ENCODE measurements at places on chromosomes 12 and 14.

DNA sequence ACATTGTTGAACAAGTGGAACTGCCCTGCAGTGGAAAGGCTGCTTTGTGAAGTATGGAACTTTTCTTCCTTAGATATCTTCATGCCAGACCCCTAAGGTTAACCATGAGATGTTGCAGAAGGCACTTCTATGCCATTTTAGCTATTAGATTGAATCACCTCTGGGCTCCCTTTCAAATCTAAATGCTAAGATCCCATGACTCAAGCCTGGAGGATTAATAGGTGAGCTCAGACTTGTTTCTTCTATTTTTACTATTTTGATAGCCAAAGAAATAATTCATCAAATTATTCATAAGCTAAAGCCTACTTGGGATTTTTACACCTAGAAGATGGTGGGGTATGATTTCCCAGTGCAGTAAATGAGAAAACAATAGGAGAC lies 64.3 kb downstream of the DAD1 start:
- no peak for DNase-seq

- no peak for DNase-seq
These were observed 160.1 kb downstream of the KIF26A start for GRCh38 chr14:104298458-104298857.

DNA sequence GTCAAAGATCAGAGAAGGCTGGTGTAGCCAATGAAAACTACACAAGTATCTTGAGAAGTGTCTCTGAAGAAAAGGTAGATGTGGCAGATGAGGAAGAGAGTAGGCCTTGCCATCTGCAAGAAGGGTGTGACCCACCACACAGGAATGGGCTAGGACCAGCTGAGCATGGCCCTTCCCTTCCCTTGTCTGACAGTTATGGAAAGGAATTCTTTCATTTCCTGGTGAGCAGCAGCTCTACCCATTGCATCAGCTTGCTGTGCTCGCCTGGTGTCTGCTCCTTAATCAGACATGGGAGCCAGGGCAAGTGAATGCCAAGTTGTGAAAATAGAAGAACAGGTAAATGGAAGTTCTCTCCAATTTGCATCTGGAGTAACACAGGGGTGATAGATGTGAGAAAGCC lies 145.2 kb upstream of the KRR1 start:
- peak; percentile 91 for DNase-seq

DNA sequence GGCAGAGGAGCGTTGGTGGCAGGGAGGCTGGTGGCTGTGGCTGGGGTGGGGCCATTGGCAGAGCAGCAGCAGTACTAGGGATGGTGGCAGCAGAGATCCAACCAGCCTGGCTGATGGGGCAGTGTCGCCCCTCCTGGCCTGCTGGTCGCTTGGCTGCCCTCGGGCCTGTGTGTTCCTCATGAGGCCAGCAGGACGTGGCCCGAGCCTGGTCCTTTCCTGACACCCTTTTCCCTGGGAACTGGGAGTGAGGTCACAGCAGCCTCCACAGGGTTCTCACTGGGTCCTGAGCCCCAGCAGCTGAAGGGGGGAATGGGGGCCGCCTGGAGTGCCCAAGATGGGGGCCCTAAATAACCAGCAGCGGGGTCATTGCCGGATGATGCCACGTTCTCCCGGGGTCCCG lies 46.1 kb downstream of the KIF26A start:
- DNase-seq: no peak

- no peak for DNase-seq
These were observed 9.0 kb downstream of the DAZAP2 start for GRCh38 chr12:51247523-51248206.
